HEK293T (cell line): ENCODE measurements at places on chromosomes 4 and X.

DNA sequence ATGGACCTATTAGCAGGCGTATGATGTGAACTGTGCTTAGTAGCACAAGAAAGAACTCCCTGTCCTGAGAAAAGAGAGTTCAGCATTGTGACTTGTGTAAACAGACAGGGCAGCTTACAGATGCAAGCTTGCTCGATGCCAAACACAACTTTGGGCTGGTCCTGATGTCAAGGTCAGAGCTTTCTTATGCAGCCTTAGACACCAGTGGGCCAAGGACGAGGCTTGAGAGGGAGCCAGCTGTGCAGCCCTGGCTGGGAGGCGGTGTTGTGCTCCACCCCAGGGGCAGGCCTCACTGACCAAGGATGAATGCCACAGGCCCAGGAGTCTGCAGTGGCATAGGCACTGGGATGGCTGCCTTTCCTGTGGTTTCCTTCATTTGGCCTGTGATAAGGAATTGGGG, 35.4 kb downstream of the JADE1 start:
- no peak for DNase-seq

GRCh38 chr4:186826846-186827533, 103.3 kb upstream of the FAT1 start:
- DNase-seq, result no peak

DNA sequence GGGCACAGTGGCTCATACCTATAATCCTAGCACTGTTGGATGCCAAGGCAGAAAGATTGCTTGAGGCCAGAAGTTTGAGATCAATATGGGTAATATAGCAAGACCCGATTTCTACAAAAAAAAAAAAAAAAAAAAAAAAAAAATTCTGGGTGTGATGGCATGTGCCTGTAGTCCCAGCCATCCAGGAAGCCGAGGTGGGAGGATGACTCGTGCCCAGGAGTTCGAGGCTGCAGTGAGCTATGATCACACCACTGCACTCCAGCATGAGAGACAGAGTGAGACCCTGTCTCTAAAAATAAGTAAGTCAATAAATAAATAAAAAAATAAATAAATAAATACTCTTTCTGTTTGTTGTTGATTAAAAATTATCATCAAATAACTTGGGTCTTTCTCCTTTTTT, 62.4 kb upstream of the BMPR1B start:
- DNase-seq, result no peak

GRCh38 chr4:115126491-115126890, 13.1 kb upstream of the NDST4 start:
- DNase-seq, result peak; percentile 27

DNA sequence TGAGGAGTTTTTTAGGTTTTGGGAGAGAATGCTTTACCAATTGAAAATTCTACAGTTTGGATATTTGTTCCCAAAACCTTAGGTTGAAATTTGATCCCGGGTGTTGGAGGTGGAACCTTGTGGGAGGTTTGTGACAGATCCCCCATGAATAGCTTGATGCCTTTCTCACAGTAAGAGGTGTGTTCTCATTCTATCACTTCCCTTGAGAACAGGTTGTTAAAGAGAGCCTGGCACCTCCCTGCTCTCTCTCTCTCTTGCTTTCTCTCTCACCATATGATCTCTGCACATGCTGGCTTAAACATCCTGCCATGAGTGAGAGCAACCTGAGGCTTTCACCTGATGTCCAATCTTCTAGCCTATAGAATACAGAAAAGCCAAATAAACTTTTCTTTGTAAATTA, 1475.5 kb upstream of the AGA start:
- no peak for DNase-seq

DNA sequence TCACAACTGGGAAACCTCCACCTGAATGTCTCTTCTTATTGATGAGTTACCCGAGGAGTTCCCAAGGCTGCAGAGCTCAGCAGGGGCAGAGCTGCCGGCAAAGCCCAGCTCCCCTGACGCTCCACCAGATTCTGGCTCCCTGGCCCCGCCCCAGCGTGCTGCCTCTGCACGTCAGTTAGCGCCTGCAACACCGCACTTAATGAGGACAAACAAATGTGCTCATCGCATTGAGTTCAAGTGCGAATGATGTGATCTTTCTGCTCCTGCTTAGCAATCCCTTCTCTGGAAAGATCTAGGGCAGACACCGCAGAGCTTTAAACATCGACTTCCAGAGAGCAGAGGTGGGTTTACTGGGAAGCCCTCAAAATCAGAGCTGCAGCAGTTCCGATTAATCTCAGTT, 55.5 kb upstream of the FBXW7 start:
- peak; percentile 60 for DNase-seq

GRCh38 chr4:145795521-145795920, 115.6 kb downstream of the C4orf51 start:
- DNase-seq, result no peak

DNA sequence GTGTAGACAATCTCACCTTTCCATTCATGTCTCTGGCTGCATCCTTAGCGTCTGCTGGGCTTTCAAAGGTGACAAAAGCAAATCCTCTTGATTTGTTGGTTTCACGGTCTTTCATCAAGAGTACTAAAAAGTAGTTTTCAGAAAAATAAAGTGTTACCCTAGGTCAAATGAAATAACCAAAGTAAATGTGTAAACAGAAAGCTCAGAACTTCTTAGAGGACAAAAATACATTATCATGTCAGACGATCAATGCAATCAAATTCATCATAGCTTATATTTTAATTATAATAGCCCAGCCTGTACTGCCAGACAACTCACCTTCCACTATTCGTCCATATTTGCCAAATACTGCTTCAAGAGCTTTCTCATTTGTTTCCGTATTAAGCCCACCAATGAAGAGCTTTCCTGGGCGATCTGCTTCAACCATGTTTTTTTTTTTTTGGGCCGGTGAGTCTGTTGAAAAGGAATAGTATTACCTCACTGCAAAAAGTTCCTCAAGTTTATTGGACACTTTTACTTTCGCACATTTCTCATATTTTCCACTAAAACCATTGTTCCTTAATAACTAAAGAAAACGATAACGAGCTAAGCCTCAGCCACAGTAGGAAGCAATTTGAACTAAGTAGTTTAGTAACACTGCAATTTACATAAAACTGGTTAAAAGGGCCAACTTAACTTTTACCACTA, 1.4 kb downstream of the RBMX start:
- no peak for DNase-seq

- DNase-seq, result no peak
These were observed 108.4 kb upstream of the BMP2K start for GRCh38 chr4:78667764-78668163.

DNA sequence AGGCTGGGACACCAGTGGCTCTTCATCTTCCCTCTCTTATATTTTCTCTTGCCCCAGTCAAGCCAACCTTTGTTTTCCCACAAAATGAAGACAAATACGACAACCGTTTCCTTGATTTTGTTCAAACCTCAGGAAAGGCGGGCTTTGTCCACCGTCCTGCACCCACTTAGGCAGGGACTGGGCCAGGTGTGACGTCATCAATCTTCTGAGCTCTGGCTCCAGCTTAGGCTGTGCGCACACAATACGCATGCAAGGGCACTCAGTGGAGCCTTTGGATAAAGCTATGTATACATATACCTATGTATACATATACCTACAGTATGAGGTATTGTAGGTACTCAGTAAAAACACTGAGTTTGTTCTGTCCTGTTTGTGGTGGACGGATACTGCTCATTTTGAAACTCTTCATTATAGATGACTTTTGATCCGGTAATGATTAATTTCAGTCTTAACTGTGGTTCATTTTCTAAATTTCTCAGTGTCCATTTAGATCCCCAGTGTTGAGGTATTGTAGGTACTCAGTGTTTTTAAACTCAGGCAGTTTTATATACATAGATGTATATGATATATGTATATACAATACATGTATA, 194.9 kb downstream of the MGST2 start:
- DNase-seq, result no peak

DNA sequence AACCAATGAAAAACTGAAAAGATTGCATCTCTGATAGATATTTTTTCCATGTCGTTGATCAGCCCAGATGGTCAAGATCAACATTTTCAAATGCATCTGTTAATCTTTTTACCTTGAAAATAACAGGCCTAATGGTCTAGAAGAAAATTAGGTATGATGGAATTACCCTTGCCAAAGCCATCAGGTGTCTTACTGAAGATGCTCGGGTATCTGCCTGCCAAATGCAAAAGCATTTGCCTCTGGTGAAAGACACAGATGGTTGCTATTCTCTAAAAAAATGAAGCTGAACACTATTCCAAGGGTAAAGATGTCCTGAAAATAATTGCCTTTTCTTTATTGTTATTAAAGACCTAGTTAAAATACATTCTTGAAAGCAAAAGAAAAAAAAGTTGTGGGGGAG, 126.0 kb downstream of the FNIP2 start:
- no peak for DNase-seq

DNA sequence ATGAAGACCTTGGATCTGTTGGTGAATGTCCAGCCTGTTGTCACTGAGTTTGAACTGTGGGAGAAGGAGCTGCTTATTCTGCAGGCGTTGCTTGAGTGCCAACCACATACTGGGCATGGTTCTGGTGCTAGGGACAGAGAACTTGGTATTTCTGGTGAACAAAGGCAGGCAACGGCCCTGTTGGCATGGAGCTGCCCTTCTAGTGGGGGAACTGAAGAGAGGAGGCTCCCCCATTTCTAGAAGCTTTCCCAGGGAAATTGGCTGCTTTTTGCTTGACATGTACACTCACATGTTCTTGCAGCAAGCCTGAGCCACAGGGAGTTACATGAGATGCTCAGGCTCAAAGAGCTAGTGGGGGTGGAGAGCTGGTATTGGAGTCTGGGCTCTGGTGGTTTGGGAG, 8.9 kb upstream of the CD38 start:
- DNase-seq, result no peak

GRCh38 chr4:168092176-168092712, at the start of gene ANXA10:
TSS of gene ANXA10 (plus strand) at chr4:168092537. CDS start at chr4:168092701, 164 bp downstream.
- DNase-seq, result no peak

- DNase-seq, result no peak
These were observed 37.9 kb upstream of the SEC24B start for GRCh38 chr4:109395694-109396093.

DNA sequence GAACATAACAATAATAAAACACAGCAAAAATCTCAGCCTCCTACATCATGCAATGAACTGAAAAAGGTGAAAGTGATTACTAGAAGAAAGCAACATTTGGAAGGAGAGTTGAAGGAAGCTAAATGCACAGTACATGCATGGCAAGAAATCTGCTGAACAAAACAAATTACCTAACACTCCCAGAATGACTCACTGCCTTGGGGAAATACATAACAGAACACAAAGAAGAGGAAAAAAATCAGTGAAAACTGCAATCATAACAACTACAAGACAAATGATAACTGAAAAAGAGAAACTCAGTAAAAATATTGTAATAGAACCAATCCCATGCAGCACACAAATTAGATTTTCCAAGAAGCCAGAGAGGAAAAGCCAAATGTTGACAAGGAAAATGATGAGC, 1513.2 kb downstream of the ARAP2 start:
- no peak for DNase-seq

GRCh38 chrX:38570396-38570795, 9.1 kb downstream of the TSPAN7 start:
- DNase-seq, result no peak

DNA sequence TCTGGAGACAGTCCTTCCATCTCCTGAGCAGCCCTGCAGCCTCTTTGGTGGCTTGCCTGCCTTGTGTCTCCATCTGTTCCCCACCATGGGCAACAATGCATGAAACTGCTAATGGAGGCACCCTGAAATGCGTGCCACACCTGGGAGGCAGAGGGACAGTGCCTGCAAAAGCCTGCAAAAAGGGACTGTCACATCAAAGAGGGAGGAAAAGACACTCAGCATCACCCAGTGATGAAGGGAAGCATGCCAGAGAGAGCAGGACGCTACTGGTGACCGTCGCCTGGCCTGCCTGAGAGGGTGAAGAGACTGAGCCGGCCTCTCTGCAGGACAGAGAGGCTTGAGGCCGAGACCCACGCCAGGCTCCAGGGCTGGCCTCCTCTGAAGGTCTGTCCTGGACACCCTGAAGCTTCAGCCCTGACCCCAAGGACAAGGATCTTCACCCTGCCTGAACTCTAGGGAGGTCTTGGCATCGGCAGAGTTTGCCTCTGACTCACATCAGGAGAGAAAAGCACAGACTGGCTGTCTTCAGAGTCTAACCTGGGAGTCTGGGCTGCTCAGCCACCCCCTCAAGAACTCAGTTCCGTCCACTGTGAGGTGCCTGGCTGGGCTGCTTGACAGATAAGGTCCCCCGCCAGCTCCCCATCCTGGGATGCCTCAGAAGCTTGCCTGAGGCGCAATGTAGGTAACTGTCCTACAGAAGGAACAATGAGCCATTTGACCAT, 8.1 kb downstream of the ACSL1 start:
- no peak for DNase-seq

- no peak for DNase-seq
These were observed 31.4 kb upstream of the JAKMIP1 start for GRCh38 chr4:6231663-6232165.

GRCh38 chr4:142959173-142959572, 113.1 kb upstream of the INPP4B start:
- DNase-seq, result no peak

- no peak for DNase-seq
These were observed 25.3 kb upstream of the ZNF185 start for GRCh38 chrX:152872522-152872921.

GRCh38 chrX:16662402-16662801, 12.4 kb downstream of the S100G start:
- no peak for DNase-seq

DNA sequence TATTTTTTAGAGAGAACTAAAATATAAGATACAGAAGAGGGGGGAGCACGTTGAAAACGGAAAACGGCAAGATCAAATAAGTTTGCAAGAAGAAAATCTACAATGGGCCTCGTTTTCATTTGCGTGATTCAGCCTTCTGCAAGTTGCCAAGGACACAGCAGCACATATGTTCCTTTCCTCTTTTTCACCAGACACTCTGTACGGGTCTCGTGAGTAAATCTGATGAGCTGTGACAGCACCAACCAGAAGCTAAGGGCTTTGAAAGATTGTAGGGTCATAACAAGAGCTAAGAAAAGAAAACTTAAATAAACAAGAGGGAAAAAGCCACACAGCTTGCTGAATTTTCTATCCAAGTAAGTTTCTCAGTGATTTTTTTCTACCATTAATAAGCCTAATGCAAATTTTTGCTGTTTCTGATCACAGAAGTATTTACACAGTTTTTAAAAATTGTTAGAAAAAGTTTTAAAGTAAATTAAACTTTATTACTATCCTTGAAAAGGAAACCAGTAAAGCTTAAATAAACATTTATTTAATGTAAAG, 63.4 kb downstream of the SCML2 start:
- no peak for DNase-seq

DNA sequence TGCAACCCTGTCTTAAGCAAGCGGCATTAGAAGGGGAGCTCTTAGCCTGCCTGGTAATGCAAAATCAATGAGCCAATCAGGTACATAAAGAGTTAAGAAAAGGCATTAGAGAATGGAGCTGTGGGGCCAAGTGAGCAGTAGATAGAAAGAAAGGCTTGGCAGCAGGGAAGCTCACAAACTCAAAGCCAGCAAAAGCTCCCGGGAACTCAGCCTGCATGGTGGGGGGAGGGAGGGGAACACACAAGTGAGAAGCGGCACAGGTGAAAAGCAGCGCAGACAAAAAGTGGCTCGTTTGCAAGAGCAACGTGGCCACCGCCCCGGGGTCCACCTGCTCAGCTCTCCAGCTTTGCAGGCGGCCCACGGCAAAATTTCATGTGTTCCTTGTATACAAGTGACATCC, 818.5 kb downstream of the FAM133A start:
- no peak for DNase-seq
